ENCODE measurements at places on chromosomes 4 and X.

GRCh38 chr4:141003193-141003592, 130.1 kb downstream of the RNF150 start:
- no peak for DNase-seq

- DNase-seq: no peak
Measured at GRCh38 chrX:115147220-115147619, 42.0 kb upstream of the RBMXL3 start.

GRCh38 chr4:23333556-23333945, 556.3 kb downstream of the PPARGC1A start:
- DNase-seq: no peak

DNA sequence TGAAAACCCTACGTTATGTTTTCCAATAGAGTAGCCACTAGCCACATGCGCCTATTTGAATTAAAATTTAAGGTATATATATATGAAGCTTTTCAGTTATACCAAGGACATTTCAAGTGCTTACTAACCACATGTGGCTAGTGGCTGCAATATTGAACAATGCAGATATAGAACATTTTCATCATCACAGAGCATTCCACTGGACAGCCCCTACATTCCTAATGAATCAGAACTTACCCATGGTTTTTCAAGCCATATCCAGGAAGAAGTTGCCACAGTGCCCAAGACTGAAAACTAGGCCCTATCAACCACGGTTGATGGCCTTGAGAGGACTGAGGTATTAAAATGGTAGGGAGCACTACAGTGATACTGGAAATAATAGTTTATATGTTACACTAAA, 29.7 kb downstream of the NEK1 start:
- no peak for DNase-seq

- peak; percentile 11 for DNase-seq
Measured at GRCh38 chrX:17046478-17047097, 100.1 kb downstream of the REPS2 start.

- no peak for DNase-seq
Measured at GRCh38 chrX:103628386-103629317, at the start of gene TCEAL1. Gene TCEAL1, plus strand, starts transcription at chrX:103628975. Its CDS starts 942 bp downstream, at chrX:103629917.

GRCh38 chr4:17898553-17899055, 87.8 kb downstream of the NCAPG start:
- DNase-seq: no peak

DNA sequence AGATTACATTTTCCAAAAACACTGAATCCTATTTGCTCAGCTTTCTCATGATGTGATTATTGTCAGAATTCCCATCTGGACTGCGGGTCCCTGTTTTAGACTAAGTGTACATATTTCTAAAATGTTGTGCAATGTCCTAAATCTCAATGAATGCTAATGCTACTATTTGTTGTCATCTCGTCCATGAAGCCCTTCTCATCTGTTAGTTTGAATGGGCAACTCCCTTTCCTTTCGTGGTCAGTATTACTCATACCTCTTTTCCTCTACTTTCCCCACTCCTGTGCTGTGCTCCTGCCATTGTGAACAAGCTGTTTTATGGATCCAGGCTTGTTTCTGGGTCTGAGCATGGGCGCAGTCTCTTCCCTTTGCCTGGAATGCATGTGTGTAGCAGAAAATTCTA, 91.0 kb downstream of the MID1 start:
- DNase-seq: no peak

DNA sequence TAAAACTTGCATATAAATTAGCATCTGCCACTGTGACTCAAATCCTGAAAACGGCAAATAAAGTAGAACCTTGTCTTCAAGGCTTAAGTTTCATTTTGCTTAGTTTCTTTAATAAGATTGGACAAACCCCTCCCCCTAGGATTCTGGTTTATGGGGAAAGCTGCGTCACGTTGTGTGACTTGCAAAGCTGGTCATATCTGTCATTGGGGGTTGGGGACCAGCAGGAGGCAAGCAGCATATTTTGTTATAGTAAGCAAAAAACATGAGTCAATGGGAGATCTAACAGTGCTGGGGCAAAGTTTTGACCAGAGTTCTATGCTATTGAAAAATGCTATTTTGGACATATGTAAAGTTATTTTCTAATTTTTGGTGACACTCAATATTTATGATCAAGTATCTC, 407.3 kb downstream of the PCDH18 start:
- DNase-seq: no peak

DNA sequence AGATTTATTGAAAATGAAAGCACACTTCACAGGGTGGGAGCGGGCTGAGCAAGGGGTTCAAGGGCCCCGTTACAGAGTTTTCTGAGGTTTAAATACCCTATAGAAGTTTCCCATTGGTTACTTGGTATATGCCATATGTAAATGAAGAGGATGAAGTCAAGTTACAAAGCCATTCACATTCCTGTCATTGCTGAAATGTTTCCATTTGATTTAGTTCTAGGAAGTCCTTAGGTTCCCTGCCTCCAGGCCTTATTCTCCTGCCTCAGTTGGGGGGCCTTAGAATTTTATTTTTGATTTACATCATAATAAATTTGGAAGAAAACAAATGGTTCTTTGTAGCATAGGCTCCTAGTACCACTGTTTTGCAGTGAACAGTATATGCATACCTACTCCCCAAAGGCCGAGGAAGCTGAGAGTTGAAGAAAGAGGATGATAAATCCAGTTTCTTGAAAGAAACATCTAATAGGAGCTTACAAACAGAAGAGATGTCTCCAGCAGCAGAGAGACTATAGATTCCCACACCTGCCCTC, 31.8 kb downstream of the SERTM2 start:
- DNase-seq: no peak

GRCh38 chr4:48727666-48728459, 52.2 kb downstream of the FRYL start:
- no peak for DNase-seq

DNA sequence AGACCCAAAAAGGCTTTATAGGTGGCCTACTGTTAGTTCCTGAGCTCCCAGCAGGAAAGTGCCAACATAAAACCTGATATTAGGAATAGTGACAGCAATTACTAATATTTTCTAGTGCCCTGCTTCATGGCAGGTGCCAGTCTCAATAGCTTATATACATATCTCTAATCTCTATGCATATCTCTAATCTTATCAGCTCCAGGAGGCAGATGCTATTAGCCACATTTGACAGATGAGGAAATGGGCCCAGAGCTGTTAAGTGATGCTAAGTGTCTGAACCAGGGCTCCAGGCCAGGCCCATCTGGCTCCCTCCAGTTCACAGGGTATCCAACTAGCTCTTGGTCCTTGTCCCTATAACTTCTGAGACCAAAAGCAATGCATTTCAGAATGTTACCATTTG, 142.5 kb downstream of the CHIC2 start:
- DNase-seq: no peak

GRCh38 chrX:47250017-47250347, 17.2 kb downstream of the USP11 start:
- DNase-seq: no peak

- DNase-seq: no peak
Measured at GRCh38 chrX:53056292-53056691, 7.7 kb downstream of the GPR173 start.

- DNase-seq: no peak
Measured at GRCh38 chr4:95676190-95676589, 127.4 kb upstream of the UNC5C start.

DNA sequence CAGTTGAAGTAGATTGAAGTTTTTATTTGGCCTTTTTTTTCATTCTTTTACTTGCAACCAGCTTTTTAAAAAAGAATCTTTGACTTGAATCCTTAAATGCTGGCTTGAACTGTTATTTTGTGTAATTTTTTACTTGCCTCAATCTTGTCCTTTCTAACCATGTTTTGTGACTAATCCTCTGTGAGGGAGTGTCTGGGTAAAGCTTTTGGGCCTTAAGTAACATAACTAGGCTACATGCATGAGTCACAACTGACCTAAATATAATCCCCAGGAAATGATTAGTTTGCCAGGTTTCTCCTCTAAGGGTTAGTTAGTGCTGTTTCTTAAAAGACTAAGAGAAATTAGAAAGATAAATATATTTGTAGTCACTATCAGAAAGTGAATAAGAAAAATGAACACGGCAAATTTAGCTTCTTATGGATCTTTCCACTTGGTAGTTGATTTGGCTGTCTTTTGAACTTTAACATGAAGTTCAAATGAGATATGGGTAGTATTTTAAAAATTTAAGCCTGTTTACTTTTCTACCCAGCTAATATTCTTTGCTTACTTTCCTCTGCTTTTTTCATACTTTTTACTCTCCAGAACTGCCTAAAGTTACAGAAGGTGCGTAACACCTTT, 13.0 kb downstream of the EXOC1 start:
- peak; percentile 33 for DNase-seq

GRCh38 chrX:100591256-100592051, 6.7 kb downstream of the TNMD start:
- DNase-seq: no peak

DNA sequence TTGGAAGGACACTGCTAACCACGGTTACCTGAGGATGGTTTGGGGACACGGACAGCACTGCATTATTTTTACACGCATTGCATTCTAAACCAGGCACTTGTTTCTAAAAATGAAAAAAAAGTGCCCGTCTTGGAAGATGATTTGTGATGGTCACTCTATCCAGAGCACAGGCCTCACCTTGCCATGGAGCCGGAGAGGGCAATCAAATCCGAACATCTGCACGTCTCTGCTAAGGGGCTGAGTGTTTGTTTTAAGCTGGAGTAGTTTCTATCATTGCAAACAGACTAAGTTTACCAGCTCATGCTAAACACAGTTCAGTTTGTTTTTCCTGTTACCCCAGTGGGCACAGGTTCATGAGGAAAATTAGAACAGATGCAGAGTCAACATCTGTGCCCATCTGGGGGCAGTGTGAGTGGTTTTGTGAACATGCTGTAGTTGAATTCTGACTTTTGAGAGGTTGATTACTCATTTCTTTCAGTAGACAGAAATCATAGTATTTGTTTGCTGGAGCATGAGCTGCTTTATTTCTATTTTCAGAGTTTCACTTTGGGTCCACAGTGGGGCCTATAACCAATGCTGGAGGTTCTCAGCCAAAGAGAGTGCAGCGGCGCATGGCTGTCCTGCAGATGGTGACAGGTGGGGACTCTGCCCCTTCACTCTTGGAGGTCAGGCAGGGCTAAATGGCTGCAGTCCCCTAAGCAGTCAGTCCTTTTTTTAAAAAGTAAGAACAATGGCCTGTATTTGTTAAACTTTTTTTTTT, 65.4 kb upstream of the ENPP6 start:
- DNase-seq: no peak

DNA sequence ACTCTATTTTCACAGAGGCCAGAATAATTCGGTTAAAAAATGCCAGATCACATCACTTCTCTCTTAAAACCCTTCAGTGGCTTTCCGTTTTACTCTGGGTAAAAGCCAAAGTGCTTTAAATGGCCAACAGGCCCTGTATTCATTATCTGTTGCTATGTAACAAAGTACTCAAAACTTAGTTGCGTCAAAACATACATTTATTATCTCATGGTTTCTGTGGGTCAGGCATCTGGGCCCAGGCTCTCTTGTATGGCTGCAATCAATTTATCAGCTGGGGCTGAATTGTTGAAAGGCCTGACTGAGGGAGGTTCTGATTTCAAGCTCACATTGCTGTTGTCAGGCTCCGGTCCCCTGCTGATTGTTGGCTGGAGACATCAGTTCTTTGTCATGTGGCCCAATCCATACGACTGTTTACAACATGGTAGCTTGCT, 72.7 kb upstream of the H2AZ1 start:
- no peak for DNase-seq

GRCh38 chr4:52877694-52878093, 15.6 kb downstream of the RASL11B start:
- DNase-seq: no peak

GRCh38 chr4:184768296-184768695, 34.4 kb upstream of the CENPU start:
- DNase-seq: no peak

DNA sequence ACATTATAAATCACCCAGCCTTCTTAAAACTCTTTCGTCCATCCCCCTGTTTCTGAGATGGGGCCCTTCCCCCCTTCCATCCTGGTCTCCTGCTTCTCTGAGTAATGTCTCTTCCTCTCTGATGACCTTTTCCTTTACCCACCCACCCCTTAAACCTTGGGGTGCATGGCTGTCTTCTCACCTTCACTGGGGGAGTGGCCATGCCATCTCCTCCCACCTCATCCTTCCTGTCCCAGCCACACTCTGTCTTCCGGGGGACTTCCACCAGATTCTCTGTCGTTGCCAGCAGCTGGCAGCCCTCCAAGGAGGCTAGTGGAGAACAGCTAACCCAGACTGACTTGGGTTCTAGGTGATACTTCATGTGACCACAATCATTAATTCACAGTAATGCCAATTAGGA, 83.2 kb upstream of the SCML1 start:
- peak; percentile 48 for DNase-seq

GRCh38 chr4:169351872-169352271, 81.1 kb upstream of the SH3RF1 start:
- no peak for DNase-seq

DNA sequence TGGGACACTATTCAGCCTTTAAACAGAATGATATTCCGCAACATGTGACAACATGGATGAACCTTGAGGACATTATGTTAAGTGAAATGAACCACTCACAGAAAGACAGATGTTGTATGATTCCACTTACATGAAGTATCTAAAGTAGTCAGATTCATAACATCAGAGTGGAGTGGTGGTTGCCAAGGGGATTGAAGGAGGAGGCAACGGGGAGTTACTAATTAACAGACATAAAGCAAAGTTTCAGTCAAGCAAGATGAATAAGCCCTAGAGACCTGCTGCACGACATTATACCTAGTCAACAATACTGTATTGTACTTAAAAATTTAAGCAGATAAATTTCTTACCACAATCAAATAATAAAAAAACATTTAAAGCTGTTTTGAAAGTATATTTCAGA, 105.0 kb upstream of the NR0B1 start:
- DNase-seq: no peak

- no peak for DNase-seq
Measured at GRCh38 chrX:154027986-154028385, 8.3 kb upstream of the IRAK1 start.

- no peak for DNase-seq
Measured at GRCh38 chr4:133287396-133287795, 138.3 kb downstream of the PCDH10 start.

DNA sequence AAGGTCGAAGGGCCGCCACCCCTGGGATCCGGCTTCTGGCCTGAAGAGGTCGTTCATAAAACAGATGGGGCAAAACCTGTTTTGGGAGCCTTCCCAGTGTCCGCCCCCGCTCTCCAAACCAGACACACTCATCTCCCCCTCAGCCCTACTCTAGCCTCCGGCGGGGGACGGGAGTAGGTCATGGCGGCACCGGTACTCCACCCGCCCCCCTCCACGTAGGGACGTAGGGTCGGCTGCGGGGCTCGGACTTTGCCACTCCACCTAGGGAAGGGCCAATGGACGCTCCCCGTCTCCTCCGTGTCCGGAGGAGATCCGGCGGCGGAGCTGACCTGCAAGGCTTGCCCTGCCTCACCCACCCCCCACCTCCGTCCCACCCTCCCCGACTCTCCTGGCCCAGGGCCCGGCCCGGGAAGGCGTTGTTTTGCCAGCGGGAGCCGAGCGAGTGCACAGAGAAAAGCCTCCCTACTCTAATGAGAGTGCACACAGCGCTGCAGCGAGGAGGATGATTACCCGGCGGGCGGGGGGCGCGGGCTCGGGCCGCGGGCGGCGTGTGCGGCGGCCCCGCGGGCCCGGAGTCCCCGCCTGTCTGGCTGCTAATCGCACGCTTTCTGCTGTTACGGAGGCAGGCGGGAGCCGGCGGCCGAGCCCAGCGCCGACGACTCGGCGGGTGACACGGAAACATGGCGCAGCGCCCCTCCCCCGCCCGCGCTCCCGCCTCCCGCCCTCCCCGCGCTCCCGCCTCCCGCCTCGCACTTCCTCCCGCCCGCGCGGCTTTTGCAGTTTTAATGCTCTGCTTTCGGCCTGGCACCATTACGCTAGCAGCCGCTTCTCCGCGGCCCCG, 8.3 kb upstream of the BCOR start:
- DNase-seq: peak; percentile 55
